ENCODE measurements at places on chromosomes 16 and 17.

DNA sequence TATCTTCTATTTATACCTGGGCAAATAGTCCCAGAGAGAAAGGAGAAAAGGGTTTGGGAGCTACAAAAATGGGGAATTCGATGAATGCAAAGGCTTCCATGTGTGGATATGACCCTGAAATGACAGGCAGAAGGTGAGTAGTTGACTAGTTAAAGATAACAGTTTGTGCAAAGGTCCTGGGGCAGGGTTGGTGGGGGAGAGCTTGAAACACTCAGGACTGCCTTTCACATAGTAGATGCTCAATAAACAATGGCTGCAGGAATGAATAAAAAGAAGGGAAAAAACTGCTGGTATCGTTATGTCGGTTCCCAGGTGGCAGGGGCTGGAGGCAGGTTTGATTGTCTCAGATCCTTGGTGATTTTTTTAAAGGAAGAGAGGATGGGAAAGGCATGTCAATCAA, 445.5 kb downstream of the HAPSTR1 start:
- DNase-seq: no peak

DNA sequence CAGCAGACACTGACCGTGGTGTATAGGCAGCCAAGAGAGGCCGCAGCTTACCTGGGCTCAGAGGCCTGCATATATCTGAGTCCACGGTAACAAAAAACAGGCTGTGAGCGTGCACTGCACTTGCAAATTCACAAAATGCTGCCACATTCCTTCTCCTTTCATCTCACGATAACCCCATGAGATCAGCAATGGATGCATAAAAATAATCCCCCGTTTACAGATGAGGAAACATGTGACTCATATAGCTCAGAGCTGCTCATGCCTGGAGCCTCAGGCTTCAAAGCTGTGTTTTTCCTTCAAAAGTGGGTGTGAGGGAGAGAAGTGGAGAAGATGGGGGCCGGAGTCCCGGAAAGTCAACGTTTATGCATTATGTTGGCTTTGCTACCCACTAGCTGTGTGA, 118.3 kb upstream of the FOXF1 start:
- DNase-seq: no peak

- no peak for DNase-seq
Measured at GRCh38 chr16:85103114-85104079, 8.9 kb downstream of the CIBAR2 start.

GRCh38 chr17:62596662-62597061, 30.8 kb upstream of the MRC2 start:
- DNase-seq: no peak

GRCh38 chr16:87675111-87675719, 72.9 kb downstream of the JPH3 start:
- DNase-seq: no peak

- no peak for DNase-seq
Measured at GRCh38 chr17:9002606-9003354, 18.5 kb upstream of the NTN1 start.

All from activated CD8-positive, alpha-beta memory T cell treated with anti-CD3 and anti-CD28 coated beads for 1 hour (primary cell).